Aortic smooth muscle cell (primary cell): ENCODE measurements at places on chromosomes 4 and X. TPM values are rescaled to one million over a fixed set of nuclear protein-coding genes. Genes with fewer than 3 reads are reported as not detected.

Gene PABPC1L2B
- not detected in 2 replicates for total RNA-seq

Gene NPNT
- total RNA-seq, result 0.06 TPM in 1 of 2 replicates, not detected in the other

Gene IL3RA
- 0.25 and 0.26 TPM in 2 replicates for total RNA-seq

Gene CDS1
- 0.13 and 0.25 TPM in 2 replicates for total RNA-seq

Gene LAMP2
- total RNA-seq, result 147 and 170 TPM in 2 replicates

Gene MAGEB10
- not detected in 2 replicates for total RNA-seq
